ENCODE measurements at places on chromosomes 5 and 9.

DNA sequence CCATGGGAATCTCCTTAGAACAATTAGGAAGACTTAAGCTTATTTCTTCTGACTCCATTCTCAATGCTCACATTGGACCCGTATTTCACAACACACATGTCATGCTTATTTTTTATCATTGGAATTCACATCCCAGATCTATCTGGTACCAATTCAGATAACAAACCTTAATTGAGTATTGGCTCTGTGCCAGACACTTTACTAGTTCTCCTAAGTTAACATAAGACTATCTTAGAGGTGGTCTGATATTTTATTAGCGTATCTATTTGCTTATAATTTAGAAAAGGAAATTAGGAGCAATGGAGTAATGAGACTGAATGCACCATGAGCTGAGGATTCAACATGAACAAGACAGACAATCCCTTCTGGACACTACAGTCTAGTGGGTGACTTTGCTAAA is 45.1 kb downstream of the FBXL7 start:
- DNase-seq, result no peak

DNA sequence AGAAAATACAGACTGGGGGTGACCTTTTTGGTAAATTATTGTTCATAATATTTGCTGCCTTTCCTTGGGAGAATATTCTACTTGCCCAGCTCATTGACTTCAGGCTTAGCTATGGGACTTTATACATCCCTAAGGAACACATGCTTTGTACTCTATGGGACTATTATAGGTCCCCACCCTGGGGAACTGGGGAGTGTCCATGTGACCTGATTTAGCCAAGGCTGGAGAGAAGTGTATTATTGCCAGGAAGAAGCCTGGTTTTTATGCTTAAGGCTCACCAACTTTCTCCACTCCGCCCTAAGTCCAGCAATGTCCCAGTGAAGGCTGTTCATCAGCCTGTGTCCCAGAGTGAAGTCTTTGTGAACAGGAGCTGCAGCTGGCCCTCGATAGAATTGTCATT is 16.6 kb upstream of the DRD1 start:
- DNase-seq, result no peak

GRCh38 chr5:116544531-116545241 is 29.9 kb downstream of the SEMA6A start:
- no peak for DNase-seq

GRCh38 chr9:38649731-38650363 is 29.5 kb upstream of the ANKRD18A start:
- DNase-seq, result no peak

DNA sequence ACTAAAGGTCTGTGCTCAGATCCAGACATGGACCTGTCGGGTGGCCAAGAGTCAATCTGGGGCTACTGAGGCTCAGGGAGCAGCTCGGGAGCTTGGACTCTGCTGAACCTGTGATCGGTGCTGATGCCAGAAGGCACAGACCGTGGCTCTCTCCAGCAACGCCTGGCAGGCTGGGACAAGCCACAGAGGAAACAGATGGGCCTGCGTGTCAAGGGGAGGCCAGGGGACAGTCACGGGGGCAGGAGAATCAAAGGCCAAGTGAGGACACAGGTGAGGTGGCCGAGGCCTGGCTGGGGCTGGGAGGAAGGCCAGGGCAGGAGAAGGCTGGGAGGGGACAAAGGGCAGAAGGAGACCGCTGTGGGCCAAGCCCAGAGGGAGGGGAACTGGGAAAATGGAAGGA is 43.4 kb downstream of the EPB41L4B start:
- no peak for DNase-seq

GRCh38 chr9:73166468-73166867 is 14.8 kb downstream of the ANXA1 start:
- no peak for DNase-seq

- DNase-seq, result no peak
Observed at GRCh38 chr9:72952914-72953313, at the start of gene ALDH1A1. Gene ALDH1A1 (minus strand): TSS chr9:72953053. CDS start chr9:72953000, 53 bp downstream.

DNA sequence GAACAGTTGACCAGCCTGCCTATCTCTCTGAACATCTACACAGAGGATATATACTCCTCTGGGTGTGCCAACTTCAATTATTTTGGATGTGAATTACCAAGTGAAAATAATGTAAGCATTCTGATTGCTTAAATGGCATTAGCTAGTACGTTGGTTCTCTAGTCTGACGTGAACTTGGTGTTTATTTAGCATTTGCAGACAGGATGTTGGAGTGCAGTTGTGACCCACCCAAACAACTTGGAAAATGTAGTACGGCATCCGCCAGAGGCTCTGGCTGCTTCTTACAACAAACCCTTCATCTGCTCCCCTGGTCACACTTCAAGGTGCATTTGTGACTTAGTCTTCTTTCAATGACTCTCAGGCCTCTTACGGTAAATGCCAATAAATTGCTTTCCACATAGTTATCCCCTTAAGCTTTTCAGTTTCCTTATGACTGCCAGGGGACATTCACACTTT is 616.6 kb downstream of the PDE4D start:
- DNase-seq, result no peak

- DNase-seq, result no peak
Observed at GRCh38 chr5:107672211-107673038, 1.7 kb upstream of the EFNA5 start.

GRCh38 chr5:171868236-171868635 is 82.6 kb downstream of the SMIM23 start:
- no peak for DNase-seq

Data from activated CD4-positive, CD25-positive, alpha-beta regulatory T cell treated with anti-CD3 and anti-CD28 coated beads, Interleukin-2, amount 50 U/mL, for 16 hours (primary cell).